Caco-2 (cell line): ENCODE measurements at places on chromosomes 7 and 10. TPM values are rescaled to one million over a fixed set of nuclear protein-coding genes. Genes with fewer than 3 reads are reported as not detected.
A peak's percentile ranks its signal among the peaks of the same experiment; 100 is the strongest.

DNA sequence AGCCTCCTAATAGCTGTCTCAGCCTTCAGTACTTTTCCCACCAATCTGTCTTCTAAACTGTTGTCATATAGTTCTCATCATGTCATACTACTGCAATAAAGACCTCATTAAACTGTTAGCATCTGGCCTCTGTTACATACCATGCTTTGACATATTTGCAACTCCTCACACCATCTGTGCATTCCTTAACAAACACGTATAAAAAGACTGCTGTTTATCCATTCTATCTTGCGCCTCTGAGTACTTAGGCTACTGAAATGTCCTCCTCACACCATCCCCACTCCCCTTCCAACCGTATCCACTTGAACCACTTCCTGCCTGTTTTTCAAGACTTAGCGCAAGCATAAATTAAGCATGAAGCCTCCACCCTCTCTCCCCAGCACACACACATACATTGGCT lies 41.6 kb downstream of the SLC16A9 start:
- H3K4me3 ChIP-seq, result no peak overlapping the region
- no peaks in the 10 kb centered on the region for H3K4me1 ChIP-seq
- H3K27me3 ChIP-seq, result no peaks in the 10 kb centered on the region
- H3K36me3 ChIP-seq, result no peaks in the 10 kb centered on the region
- H3K27ac ChIP-seq, result no peak overlapping the region
- no peak for DNase-seq

GRCh38 chr7:50774319-50774718 lies 8.4 kb downstream of the GRB10 start:
- DNase-seq, result no peak
- no peak overlapping the region for H3K27ac ChIP-seq
- H3K36me3 ChIP-seq, result peaks cover 2% of the 10 kb centered on the region; the same call in 1 of the 2 replicates
- peaks cover 40% of the 10 kb centered on the region for H3K4me1 ChIP-seq

DNA sequence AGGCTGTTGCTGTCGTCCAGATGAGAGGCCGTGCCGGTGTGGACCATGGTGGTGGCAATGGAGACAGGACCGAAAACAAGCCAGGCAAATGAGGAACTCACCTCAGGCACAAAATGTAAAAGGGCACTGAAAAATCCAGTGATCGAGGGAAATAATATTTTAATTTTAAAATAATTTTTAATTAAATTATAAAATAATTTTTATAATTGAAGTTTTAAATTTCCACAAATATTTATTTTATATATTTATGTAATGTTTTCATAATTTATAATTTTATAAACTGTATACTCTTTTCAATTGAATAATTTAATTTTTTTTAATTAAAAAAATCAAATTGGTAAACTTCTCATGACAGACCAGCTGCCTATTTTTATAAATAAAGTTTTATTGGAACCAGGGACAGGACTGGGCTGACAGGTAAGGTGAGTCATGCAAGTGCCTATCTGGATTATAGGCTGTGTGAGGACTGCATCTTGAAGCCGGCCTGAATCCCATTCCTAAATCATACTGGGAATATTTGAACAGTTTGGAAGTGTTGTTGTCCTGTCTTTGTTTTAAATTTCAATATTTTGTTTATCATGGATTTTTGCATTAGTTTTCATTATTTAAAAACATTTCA lies 15.6 kb downstream of the ACSM6 start:
- no peaks in the 10 kb centered on the region for H3K27me3 ChIP-seq
- no peak overlapping the region for H3K27ac ChIP-seq
- H3K36me3 ChIP-seq, result no peaks in the 10 kb centered on the region
- no peak overlapping the region for H3K4me3 ChIP-seq
- no peaks in the 10 kb centered on the region for H3K4me1 ChIP-seq

GRCh38 chr7:137454246-137454724 lies 110.8 kb upstream of the PTN start:
- H3K36me3 ChIP-seq, result no peaks in the 10 kb centered on the region
- no peak overlapping the region for H3K4me3 ChIP-seq
- no peaks in the 10 kb centered on the region for H3K27me3 ChIP-seq

DNA sequence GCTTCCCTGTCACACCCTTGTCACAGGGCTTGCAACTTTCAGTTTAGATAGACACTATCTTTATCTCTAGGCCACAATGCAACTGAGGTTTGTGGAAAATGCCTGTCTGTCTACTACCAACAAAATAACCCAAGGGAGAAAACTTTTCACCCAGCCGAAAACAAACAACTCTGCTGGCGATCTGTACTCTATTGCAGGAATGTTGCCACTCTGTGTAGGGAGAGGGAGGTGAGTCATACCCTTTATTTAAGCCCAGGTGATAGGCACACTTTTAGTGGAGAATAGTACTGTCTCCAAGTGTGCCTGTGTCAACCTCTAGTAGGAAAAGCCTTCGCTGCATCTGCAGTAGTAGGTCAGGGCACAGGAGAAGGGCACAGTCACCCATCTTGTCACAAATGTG lies 108.3 kb downstream of the SLC25A40 start:
- no peak for DNase-seq
- H3K27me3 ChIP-seq, result no peaks in the 10 kb centered on the region
- H3K36me3 ChIP-seq, result no peaks in the 10 kb centered on the region
- no peak overlapping the region for H3K27ac ChIP-seq
- H3K4me1 ChIP-seq, result no peaks in the 10 kb centered on the region

Gene PRSS37
- not detected in 2 replicates for total RNA-seq

Gene NUTM2E
- total RNA-seq, result 0.14 TPM in 1 of 2 replicates, not detected in the other

Gene ADRA2A
- 0.67 and 0.70 TPM in 2 replicates for total RNA-seq

DNA sequence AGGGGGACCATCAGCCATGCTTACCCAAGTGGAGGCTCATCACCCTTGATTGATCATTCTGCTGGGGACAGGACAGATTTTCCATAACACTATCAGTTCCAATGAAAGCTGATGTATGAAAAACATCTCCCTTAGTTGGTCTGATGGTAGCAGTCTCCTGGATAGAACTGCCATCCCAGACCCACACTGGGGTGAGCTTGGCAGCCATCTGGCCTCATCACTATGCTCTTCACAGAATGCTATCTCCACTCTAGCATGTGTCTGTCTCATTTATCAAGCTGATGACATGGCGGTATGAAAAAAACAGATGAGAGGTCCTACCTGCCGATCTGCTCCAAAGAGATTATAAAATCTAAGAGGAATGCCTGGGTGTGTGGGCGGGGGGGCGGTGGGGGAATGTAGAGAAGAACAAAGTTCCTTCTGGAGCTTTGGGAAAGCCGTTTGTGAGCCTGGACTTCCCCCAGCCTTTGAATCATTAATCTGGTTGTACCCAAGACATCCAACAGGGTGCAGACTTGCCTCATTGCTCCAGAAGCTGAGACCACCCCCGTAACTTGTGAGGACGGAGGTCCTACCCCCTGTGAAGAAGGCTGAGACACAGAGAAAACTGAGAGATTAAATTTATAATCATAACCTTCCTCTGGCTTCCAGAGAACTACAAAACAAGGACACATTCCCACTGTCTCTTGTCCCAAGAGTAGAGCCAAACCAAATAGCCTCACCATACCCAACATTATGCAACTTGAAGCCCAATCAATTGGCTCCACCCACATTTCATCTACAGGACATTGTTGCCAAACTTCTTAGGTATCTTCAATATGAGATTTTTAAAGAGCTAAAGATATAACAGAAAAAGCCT lies 340.8 kb downstream of the KCNMA1 start:
- no peaks in the 10 kb centered on the region for H3K36me3 ChIP-seq
- no peak overlapping the region for H3K27ac ChIP-seq
- H3K4me1 ChIP-seq, result peaks cover 54% of the 10 kb centered on the region
- no peak overlapping the region for H3K4me3 ChIP-seq
- DNase-seq, result peak; percentile 49

Gene ASIC3
- 0.70 and 1.1 TPM in 2 replicates for total RNA-seq

GRCh38 chr10:116913695-116914094 lies 64.4 kb downstream of the ENO4 start:
- H3K36me3 ChIP-seq, result peaks cover 4% of the 10 kb centered on the region; the same call in 1 of the 2 replicates
- no peak for DNase-seq
- H3K27ac ChIP-seq, result no peak overlapping the region
- H3K4me3 ChIP-seq, result no peak overlapping the region

- no peaks in the 10 kb centered on the region for H3K4me1 ChIP-seq
- no peak overlapping the region for H3K4me3 ChIP-seq
- DNase-seq, result no peak
- H3K27ac ChIP-seq, result no peak overlapping the region
These were observed 6.4 kb upstream of the MSS51 start for GRCh38 chr10:73439605-73440312.

- no peak overlapping the region for H3K4me3 ChIP-seq
- no peak for DNase-seq
- peaks cover 28% of the 10 kb centered on the region for H3K36me3 ChIP-seq
- no peak overlapping the region for H3K27ac ChIP-seq
- H3K27me3 ChIP-seq, result no peaks in the 10 kb centered on the region
- H3K4me1 ChIP-seq, result no peaks in the 10 kb centered on the region
These were observed 114.1 kb downstream of the LARP4B start for GRCh38 chr10:817371-817770.

DNA sequence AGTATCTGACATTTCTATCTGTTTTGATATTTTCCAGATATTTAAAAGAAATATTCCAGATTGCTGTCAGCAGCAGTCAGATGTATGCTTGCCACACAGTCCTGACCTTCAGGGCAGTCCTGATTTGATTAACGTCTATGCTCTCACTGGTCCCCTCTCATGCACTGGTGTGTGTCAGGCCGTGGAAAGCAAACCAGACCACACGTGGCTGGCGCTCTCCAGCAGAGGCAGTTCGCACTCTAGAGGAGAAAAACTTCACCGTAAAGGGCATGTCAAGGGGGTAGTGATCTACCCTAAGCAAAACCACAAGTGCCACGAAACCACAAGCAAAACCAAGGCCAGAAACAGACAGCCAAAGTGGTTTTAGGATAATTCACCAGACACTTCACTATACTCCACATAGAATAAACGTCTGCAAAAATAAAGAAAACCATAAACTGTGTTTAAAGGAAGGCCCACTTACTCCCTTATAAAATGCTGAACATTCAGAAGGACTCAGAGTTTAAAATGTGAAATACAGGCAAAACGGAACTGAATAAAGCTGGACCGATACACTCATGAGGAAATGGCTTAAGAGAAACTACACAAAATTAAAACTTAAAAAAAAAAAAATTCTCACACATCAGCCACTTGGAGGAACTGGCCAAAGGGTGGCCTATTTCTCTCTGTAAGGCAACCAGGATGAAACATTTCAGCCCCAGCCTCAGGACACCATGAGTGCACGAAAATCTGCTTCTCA lies 26.4 kb downstream of the PARP12 start:
- H3K27me3 ChIP-seq, result no peaks in the 10 kb centered on the region
- H3K4me3 ChIP-seq, result no peak overlapping the region
- no peak for DNase-seq
- H3K27ac ChIP-seq, result no peak overlapping the region
- no peaks in the 10 kb centered on the region; the same call in 1 of the 2 replicates for H3K36me3 ChIP-seq
- no peaks in the 10 kb centered on the region for H3K4me1 ChIP-seq

Gene SPDYE2
- not detected in 2 replicates for total RNA-seq

- no peak overlapping the region for H3K4me3 ChIP-seq
- H3K27ac ChIP-seq, result no peak overlapping the region
- DNase-seq, result no peak
These were observed 10.8 kb upstream of the GPNMB start for GRCh38 chr7:23235813-23236221.

DNA sequence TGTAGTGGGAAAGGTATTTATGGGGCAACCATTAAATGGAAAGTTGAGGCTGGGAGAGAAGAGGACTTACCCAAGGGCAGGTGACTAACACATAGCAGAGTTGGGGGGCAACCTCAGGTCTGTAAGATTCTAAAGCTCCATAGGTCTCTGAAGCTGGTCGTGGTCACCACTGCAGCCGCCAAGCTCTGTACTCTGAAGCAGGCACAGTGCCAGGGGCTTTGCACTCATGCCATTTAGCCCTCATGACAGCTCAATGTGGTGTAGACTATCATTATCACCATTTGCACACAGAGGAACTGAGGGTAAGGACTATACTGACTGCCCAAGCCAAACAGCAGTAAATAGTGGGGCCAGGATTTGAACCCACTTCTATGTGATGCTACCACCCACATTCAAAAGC lies 32.5 kb upstream of the TMEM273 start:
- H3K36me3 ChIP-seq, result no peaks in the 10 kb centered on the region
- no peak overlapping the region for H3K4me3 ChIP-seq
- no peaks in the 10 kb centered on the region for H3K4me1 ChIP-seq
- H3K27ac ChIP-seq, result no peak overlapping the region
- DNase-seq, result no peak
